ENCODE measurements at places on chromosomes 4 and X.

DNA sequence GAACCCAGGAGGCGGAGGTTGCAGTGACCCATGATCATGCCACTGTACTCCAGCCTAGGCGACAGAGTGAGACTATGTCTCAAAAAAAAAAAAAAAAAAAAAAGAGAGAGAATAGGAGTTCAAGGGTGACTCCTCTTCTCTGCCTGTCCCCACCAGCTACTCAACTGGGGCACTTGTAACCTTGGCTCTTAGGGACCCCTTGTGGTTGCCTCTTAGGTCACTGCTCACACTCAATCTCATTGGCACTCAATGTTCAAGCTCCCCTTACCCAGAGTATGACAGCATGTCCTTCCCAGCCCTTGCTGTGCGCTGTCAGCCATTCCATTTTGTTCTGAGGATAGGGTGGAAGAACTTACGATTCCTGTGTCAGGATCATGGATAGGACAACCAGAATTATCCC, 82.4 kb upstream of the BEND4 start:
- DNase-seq: no peak

- DNase-seq: no peak
Measured at GRCh38 chr4:124710911-124711310, 1.6 kb downstream of the ANKRD50 start.

GRCh38 chrX:38151441-38151840, 69.2 kb downstream of the SRPX start:
- no peak for DNase-seq

DNA sequence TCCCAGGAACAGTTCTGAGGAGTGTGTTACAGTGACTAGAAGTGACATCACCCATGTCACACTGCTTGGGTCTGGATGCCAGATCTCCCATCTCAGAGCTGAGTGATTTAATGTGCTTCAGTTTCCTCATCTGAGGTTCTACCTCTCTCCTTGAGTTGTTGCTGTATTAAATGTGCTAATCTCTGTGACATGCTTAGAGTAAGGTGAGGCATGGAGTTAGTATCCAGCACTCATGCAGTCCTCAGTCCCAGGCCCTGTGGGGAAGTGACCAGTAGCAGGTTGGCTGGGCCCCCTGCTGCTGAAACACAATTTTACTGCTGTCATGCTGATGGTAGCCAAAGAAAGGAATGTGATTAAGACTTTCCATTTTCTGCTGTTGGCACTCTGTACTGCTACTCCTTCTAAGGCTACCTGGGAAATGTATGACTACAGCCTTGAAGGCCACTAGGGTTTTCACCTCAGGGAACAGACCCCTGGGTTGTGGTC, 639.6 kb downstream of the MID1IP1 start:
- no peak for DNase-seq

DNA sequence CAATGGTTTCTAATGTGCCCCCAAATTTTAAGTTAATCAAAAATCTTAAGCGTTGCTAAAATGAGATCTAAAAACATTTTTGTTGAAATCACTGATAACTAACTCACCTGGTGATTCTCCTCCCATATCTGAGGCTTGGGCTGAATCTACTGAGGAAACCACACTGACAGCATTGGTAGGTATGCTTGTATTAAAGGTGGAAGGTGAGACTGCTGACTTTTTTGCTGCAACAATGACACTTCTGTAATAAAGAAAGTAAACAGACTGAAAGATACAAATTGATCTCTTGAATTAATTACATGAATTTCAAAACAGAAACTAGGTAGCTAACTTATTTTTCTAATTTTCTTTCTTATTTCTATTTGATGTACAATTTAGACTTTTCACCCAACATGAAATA, 198.1 kb downstream of the LRBA start:
- no peak for DNase-seq

DNA sequence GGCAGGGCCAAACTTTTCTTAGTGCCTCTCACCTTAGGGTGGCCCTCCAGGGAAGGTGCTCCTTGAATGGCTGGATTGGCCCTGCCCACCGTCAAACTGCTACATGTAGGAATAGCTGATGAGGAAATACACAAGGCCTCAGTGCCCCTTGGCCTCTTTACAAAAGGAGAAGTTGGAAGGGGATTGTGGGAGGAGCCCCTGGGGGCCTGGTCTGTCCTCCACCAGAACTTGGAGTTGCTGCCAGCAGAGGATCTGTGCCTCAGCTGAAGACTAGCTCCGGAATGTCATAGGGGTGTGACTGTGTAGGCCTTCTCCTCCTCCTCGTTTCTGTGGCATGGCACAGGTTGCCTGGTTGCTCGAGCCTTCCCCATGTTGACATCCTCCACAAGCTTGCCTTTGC, 142.7 kb downstream of the AMMECR1 start:
- DNase-seq: no peak

DNA sequence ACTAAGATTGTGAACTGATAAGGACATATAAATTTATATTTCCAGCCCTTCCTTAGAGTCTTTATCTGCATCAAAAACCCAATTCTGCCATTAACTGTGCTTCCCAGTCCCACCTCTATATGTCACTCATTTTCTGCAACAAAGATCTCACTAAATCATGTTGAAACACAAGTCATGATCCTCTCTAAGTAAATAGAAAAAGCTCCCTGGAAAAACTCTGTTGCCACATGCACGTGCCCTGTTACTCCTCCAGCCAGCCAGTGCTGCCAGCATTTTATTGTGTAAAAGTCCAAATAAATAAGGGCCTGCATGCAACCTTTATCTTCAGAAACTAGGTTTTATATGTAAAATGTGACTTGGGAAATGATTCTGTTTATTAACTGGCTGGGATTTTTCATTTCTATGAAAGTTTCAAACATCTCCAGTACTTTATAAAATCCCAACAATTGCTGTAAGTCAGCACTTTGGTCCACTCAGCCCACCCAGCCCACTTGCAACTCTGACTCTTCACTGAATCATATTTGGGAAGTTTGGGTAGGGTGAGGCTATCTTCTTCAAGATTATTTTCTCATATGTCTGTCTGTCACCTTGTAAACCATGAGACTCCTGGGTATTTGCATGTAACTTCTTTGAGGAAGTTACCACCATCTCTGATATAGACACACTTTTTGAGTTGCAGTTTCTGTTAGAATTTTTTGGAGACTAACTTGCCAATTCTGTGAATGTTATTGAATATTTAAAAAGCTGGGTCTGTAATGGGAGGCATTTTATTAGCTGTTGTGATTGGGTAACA, 40.0 kb upstream of the SMARCA5 start:
- no peak for DNase-seq

DNA sequence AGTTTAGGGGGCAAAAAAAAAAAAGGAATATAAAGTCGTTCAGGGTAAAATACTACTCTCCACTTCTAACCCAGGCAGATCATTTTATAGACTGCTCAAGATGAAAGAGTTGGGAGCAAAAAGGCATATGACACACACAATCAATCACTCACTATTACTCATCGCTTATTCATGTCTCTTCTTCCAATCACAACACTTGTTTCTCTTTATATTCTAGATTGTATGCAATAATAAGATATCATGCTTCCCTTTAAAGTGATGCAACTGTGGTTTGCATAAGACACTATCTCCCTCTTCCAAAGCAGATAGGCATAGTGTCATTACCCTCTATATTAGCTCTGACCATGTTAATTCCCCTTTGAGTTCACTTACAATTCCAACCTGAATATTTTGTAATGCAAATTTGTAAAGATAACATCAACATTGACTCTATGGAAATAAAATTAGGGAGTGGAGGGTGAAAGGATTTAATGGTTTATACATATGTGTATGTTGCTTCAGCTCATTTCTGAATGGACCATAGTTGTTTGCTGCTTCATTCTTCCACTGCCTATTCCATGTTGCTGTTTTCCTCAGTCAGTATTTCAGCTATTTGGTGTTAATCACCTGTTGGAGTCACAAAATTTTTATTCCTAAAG, 154.9 kb upstream of the EPHA5 start:
- no peak for DNase-seq

DNA sequence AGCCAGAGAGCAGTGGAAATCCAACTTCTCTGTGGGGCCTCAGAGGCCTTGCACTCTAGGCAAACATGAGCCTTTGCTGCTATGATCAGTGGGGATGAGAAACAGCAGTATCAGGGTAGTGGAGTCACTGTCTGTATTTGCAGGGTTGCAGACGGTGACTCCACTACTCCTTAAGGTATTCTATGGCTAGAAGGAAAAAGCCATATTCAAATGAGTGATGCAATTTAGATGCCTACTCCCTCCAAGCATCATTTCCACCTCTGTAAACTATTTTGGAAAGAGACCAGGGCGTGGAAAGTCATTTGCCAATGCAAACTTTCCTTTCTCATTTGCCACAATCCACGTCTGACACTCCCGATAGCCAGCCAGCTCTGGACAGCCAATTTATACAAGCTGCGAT, 35.6 kb upstream of the FAM9B start:
- no peak for DNase-seq

- DNase-seq: no peak
Measured at GRCh38 chr4:165737309-165737972, 135.6 kb upstream of the TLL1 start.

- no peak for DNase-seq
Measured at GRCh38 chrX:108362026-108362425, 76.2 kb downstream of the COL4A6 start.

- DNase-seq: no peak
Measured at GRCh38 chrX:150372280-150372679, 9.2 kb downstream of the MAMLD1 start.

DNA sequence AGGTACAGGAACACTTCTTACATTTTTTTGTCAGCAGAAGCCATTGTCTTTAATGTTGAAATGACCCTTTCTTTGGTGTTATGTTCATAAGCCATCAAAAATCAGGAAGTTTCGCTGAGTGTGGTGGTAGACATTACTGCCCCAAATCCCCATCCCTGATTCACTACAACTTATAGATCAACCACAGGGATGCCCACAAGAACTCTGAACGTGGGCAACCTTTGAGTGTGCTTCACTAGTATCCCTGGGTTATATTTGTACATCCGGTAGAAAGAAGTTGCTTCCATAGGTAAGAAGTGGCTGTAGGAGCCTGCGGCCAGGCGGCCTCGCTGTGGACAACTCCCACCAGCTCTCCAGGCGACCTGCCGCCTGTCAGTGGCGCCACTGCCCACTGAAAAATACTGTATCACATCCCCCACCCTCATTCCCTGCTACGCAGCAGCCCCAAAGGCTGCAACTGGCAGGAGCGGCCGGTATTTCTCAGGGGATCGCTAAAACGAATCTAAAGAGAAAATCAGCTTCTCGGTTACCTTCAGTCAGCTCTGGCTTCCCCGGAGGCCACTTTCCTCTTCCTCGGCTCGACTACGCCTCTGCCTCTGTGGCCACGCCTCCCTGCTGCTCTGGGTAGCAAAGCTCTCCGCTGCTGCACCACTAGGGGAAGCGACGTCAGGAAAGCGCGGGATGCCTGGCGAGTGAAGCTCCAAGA, 13.9 kb upstream of the ETDC start:
- peak; percentile 56 for DNase-seq

DNA sequence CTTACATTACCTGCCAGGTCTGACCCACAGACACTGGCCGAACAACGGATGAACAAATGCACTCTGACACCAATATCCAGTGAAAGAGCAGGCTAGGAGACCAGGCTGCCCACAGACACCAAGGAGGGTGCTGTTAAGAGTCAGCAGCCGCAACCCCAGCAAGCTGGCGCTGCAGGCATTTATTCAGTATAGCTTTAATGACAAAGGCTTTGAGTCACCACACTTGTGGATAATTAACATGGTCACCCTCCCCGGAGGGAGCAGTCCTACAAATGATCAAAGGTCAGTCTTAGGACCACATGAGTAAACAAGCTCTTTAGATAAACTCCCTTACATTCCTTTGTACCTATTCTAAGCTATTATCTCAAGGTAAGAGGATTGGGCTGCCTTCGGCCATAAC, 368.5 kb upstream of the GRID2 start:
- no peak for DNase-seq

- no peak for DNase-seq
Measured at GRCh38 chr4:5037553-5038551, 13.4 kb upstream of the STK32B start.

- no peak for DNase-seq
Measured at GRCh38 chr4:1177274-1178141, 5.1 kb upstream of the SPON2 start.

GRCh38 chr4:83189631-83190136, 75.2 kb upstream of the PLAC8 start:
- DNase-seq: no peak

DNA sequence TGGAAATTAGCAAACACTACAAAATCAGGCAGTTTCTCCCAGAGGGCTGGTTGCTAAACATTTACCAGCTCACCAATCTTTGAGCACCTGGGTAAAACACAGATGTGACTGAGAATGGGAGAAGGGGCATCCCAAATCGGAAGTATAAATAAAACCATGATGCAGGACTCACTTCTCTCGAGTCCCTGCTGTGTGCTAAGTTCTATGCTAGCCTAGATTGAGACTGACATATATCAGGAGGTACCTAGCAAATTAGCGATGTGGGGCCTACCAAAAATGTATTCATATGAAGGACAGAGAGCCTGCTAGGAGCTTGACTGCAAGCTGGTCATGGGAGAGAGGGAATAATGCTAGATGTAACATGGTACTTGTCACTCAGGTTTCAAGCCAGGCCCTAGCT, 171.9 kb upstream of the PGRMC2 start:
- no peak for DNase-seq

- DNase-seq: no peak
Measured at GRCh38 chrX:39809331-39809730, 288.4 kb downstream of the BCOR start.

DNA sequence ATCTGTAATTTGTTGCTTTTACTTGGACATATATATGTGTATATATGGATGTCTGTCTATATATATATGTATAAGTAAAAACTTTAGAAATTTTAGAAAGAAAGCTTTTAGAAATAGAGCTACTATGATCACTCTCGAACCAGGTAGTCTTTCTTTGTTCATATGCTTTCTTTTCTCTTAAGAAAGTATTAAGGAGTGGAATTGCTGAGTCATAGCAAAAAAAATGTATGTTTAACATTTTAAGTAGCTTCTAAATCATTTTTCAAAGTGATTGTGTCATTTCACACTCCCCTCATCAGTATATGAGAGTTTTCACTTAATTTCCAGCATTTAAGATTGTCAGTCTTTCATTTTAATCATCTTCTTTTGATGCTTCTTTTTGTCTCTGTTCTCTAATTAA, 447.9 kb upstream of the TECRL start:
- no peak for DNase-seq

GRCh38 chr4:176635372-176636261, 157.1 kb downstream of the VEGFC start:
- DNase-seq: no peak

GRCh38 chr4:22999419-22999818, 306.7 kb downstream of the GBA3 start:
- DNase-seq: no peak

DNA sequence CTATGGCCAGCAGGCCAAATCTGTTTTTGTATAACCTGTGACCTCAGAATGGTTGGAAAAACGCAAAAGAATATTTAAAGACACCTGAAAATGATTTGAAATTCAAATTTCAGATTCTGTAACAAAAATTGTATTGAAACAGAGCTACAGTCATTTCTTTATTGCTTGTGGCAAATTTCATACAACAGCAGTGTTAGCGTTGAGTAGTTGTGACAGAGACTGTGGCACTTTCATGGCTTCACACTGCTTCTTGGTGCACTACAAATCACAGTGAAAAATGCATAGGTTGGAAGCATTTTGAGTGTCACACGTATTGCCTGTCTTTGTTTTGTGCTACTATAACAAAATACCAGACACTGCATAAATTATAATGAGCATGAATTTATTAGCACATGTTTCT, 12.2 kb upstream of the PARM1 start:
- no peak for DNase-seq

All from stimulated activated CD4-positive, alpha-beta T cell treated with anti-CD3 and anti-CD28 coated beads, Interleukin-12 subunit alpha, Interleukin-12 subunit beta, amount 100 ng/mL, for 4 hours (primary cell).